ENCODE measurements at places on chromosomes 2 and 18. TPM values are rescaled to one million over a fixed set of nuclear protein-coding genes. Genes with fewer than 3 reads are reported as not detected.
A peak's percentile ranks its signal among the peaks of the same experiment; 100 is the strongest.

GRCh38 chr2:10352361-10352760 lies 49.7 kb downstream of the HPCAL1 start:
- no peak for DNase-seq

DNA sequence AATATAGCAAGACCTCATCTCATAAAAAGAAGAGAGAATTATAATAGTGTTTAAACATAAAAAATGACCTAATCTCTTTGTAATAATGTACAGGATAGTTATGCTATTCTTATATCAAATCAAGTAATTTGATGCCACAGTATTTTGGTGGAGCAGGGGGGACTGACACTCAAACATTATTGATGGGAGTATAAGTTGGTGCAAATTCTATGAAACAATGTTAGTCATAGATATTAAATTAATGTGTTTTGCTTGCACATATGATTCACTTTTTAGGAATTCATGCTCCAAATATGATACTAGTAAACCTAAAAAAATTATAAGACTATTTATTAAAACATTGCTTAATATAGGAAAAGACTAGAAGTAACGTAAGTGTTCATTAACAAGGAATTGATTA lies 256.1 kb upstream of the SYT4 start:
- DNase-seq = no peak

DNA sequence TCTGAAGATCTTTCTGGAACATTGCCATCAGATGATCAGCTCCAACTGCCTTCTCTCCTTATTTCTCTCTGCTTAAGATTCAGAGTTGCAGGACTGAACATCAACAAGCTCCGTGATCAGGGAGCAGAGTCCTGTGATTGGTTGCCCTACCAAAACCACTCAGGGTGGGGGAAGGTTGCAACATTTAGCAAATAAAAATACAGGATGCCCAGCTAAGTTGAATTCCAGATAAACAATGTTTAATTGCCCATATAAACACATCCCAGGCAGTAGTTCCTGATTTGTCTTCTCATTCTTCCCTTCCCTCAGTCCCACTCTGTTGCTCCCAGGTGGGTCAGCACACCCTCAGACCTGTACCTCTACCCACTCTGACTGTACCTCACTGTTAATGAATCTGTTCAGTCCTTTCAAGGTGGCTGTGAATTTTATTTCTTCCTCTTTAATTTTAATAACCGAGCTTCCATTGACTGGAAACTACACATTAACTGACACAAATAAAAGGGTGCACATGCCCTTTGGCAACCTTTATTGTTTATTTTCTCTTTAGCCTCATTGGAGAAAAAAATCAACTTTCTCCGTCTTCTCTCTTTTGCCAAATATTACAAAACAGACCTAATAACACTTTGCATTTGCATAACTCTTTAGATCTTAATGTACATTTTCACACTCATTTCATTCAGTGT lies 167.1 kb upstream of the PKDCC start:
- no peak for DNase-seq

DNA sequence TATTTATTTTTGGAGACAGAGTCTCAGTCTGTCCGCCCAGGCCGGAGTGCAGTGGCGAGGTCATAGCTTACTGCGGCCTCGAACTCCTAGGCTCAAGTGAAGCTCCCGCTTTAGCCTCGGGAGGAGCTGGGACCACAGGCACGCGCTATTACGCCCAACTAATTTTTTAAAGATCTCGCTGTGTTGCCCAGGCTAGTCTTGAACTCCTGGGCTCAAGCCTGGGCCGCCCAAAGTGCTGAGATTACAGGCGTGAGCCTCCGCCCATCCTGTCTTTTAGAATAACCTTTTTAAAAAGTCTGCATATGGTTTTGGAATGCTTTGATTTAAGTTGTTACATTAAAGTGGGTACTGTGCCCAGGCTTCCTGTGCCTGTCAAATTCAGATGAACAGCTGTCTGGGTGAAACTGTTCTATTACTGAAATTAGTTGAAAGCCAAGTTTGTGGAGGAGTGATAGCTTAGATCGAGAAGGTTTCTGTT lies 944 bp downstream of the RAB3GAP1 start:
- peak; percentile 9 for DNase-seq

Gene C2orf80
- not detected for total RNA-seq

Gene SPP2
- not detected for total RNA-seq
